Stimulated activated CD4-positive, alpha-beta T cell treated with anti-CD3 and anti-CD28 coated beads, Interleukin-1b, Interleukin-23, amount 100 ng/mL, for 1 hour (primary cell): ENCODE measurements at places on chromosomes 1 and 21.

DNA sequence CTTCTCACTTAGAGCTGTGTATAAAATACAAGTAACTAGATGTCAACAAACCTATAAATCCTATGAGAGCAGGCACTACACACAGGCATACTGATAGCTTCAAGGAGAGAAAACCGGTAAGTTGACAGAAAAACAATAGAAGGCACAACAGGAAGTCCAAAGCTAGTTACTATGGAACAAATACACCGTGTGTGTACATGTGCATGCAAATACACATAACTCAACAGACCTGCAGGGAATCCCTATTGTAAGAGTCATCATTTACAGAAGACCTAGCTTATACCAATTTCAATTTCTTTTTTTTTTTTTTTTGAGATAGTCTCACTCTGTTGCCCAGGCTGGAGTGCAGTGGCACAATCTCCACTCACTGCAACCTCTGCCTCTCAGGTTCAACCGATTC lies 26.3 kb downstream of the JAK1 start:
- no peak for DNase-seq

DNA sequence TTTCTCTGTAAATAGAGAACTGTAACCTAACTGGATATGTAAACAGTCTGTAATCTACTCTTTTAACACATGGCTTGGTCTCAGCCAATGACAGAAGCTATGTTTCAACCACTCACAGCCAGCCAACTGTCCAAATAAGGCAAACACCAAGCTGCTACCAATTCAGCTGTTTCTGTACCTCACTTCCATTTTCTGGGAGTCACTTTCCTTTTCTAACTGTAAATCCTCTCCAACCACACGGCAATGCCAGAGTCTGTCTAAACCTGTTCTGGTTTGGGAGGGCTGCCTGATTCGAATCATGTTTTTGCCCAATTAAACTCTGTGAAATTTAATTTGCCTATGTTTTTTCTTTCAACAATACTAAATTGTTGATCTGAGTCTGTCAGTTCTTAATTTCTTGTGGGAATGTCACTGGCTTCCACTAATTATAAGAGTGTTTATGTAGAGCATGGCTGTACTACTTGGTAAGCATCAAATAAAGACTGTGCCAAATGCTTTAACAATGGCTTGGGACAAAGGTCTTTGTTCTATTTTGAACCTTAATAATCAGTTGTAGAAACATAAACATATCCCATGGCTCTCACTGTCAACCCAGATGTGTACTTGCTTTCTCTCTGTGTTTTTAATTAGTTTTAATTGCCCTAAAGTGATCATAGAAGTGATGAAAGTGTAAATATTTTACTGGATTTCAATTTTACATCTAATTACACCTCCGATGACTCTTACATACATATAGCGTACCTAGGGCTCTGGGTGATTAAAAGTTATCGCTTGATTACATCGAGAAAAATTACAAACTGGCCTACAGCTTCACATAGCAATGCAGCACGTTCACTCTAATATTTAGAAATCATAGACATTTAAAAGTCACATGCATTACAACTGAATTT lies 1144.6 kb upstream of the TMPRSS15 start:
- no peak for DNase-seq

GRCh38 chr1:40258445-40258769 lies 371 bp downstream of the ZMPSTE24 start:
- no peak for DNase-seq

- DNase-seq: peak; percentile 21
Measured at GRCh38 chr1:179883745-179884138, 1.7 kb downstream of the TOR1AIP1 start.

DNA sequence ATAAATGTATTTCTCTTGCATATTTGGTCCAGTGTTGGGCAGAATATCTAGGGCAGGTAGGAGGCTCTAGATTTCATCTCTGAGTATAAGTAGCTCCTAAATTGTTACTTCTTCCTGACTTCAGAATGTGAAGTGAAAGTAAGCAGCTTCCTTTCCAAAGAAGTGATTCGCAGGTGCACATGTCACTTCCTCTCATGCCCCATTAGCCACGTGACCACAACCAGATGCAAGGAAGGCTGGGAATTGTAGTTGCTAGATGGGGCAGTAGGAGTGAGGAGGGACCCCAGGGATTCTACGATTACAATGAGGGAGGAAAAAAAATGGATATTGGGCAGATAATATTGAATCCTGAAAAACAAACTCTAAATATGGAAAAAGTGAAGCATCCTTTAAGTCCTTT lies 113.2 kb upstream of the CYYR1 start:
- DNase-seq: no peak

DNA sequence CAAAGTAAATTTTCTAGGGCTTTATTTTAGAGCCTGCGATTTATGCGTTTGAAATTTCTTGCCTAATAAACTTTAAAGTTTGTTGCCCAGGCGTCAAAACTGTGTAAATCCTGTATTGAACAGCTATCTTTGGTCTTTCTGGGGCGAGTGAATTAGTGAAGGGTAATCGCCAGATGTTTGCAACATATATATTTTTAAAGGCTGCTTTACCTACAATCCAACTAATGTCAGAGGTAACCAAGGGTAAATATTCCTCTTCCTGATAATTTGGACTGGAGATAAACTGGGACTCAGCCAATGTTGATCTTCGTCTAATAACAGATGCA lies 885 bp upstream of the PROX1 start:
- no peak for DNase-seq

- DNase-seq: no peak
Measured at GRCh38 chr21:31447505-31447904, 103.4 kb upstream of the TIAM1 start.

DNA sequence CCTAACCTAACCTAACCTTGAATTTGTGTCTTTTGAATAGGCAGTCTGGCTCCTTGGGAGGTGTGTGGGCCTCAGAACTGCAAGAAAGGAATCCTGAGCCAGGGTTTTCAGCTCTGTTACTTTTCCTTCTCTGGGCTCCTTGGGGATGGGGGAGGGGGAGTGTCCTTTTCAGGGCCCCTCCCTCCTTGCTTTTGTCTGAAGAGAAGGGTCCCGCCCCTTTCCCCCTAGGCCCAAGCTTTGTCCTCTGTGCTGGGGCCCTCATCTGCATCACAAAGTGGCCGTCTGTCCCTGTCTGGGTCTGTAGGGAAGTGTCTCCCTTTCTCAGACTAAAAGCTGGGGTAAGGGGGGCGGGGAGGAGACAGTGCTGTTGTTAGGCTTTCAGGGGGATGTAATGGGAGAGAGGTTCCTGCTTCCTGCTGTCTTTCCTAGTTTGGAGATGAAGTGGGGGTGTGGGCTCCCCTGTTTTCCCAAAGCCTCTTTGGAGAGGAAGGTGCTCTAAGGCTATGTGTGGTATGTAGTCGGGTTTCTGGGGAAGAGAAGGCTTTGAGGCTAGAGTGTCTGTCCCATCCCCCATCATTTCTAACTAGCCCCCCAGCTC lies 3.1 kb downstream of the AGO1 start:
- DNase-seq: no peak

DNA sequence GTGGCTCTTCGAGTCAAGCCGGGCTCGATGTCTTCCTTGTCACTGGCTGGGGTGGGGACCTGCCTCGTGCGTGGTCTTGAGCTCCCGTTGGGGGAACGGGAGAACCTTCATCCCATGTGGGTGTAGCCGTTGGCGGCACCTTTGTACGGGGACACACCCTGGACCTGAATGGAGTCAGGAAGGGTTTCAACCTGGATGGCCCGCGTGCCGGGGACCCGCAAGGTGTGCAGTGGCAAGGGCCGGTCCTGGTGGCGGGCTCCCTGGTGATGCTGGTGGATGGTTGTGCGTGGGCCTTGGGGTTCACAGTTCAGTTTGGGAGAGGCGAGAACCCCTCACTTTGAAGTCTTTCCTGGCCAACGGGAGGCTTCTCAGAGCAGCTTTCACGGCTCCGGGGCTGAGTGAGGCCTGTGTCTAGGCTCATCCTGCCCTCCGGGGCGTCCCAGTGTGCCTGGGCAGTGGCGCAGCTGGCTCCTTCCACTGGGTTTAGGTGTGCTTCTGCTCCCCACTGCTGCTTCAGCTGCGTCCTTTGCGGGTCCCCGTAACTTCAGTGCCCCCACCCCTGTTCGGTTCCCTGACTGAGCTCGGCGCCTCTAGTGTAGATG lies 11.4 kb downstream of the SKI start:
- DNase-seq: no peak

GRCh38 chr1:30342535-30343141 lies 380.7 kb downstream of the MATN1 start:
- no peak for DNase-seq

DNA sequence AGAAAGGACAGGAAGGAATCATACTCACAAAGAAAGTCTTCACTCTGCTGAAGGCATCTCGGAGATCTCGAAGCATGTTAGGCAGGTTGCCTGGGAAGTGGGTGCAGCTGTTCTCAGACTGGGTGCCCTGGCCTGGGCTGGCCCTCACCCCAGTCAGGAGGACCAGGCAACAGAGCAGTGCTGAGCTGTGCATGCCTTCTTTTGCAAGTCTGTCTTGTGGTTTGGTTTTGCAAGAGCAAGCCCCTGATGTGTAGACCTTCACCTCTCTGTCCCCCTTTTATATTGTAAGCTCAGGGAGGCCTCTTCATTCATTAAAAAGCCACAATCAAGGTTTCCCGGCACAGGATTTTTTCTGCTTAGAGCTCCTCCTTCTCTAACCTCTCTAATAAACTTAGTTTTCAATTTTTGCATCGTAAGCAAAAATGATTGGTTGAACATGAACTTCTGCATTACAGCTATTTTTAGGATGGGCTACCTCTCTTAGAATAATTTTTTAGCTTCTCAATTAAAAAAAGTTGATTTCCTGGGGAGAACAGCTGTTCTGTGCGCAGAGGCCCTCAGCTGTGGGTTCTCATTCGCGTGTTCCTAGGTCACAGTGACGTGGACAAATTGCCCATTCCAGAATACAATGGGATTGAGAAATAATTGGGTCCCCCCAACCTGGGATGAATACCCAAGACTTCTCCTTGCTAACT lies at the start of gene IL10:
Gene IL10, minus strand, starts transcription at position 252 of the 695 bp plus-strand sequence. Its CDS starts 59 bp downstream, at position 193.
- no peak for DNase-seq

- no peak for DNase-seq
Measured at GRCh38 chr1:177044390-177044789, 120.1 kb downstream of the ASTN1 start.

DNA sequence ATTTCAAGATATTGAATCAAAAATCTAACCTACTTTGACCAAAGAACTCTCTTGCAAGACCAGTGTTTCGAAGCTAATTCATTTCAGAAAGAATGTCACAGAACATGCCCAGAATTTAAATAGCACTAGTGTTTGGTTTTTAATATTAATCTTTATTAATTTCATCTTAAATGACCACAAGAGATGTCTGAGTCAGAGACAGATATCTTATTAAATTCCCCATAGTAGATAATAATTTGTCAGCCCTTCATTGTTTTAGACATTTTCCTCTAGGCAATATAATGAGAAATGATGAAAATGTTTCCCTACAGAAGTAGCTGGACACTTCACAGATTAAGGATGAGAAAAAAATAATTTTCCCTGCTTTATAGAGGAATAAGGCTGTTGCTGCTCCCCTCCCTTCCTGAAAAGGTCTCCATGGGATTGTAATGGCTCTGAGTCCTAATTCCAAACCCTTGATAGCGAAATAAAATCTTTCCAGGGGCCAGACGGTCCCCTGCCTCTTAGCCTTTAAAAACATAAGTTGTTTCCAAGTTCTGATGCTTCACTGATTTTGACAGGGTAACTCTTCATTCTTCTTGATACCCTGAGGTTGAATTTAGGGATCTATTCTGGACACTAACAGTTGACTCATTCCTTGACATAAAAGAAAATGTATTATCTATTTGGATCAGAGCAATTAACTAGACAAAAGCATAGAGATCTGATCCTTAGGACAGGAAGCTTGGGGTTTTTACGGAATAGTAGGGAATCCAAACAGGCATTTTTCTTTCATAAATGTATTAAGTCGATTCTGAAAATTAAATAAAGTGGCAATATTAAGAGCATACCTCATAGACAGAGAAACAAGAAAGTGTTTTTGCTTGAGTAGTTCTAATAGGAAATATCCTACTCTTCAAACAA lies 820.8 kb downstream of the BRINP3 start:
- no peak for DNase-seq

DNA sequence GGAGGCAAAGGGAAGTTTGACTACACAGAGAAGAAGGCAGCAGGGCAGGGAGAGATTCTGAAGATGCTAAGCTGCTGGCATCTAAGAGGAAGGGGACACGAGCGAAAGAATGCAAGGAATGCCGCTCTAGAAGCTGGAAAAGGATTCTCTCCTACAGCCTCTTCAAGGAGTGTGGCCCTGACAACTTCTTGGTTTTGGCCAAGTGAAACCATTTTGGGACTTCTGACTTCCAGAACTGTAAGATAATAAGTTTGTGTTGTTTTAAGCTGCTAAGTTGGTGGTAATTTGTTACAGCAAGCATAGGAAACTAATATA lies 28.5 kb downstream of the MGST3 start:
- no peak for DNase-seq

DNA sequence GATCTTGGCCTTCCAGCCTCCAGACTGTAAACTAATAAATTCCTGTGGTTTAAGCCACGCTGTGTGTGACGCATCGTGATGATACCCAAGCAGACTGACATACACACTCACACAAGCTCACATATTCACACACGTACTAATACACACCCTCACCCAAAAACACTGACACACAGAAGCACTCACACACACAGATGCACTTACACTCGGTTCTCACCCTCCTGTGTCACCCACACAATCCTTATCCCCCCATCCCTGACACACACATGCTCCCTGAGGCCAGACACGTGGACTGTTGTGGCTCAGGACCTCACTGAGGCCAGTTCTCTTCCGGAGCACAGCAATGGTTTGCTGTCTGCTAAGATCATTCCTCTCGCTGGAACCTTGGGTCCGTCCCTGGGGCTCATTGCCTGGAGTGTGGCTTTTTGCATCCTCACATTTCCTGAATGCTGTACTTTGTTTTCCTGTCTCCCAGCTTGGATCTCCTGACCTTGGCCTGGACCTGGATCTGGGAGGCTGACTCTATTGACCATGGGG lies 76.9 kb upstream of the LYST start:
- no peak for DNase-seq

GRCh38 chr1:2927393-2928360 lies 93.6 kb upstream of the ACTRT2 start:
- DNase-seq: no peak

DNA sequence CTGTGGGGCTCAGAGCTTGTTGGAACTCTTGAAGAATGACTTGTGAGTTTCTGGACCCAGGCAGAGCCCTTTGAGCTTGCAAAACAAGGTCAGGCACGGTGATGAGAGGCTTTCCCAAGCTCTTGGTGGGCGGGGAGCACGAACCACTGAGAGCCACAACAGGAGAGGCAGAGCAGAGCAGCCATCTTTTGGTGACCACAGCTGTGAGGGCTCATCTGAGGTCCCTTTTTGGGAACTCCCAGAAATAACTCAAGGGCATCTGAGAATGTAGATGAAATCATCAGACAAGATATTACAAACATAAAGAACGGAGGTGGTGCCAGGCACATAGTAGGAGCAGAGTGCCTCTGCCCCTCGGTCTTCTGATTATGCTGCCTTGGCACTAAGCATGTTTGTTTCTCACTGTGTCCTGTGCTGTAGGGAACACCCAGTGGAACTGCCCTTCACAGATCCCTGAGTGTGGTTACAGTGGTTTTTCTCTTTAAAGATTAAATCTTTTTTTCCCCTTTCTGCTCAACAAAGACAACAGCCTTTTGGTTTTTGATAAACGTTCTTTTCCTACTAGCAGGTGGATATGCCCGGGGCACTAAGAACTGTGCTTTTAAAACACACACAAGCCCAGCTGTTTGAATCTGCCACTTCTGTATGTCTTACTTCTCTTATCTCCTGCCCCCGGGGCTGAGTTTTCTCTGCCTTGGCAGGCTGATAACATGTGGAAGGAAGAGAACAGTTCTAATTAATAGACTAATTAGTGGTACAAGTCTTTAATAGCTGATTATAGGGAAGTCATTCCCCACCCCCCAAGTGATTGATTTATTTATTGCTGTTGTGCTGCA lies 37.7 kb downstream of the CD34 start:
- no peak for DNase-seq
